Activated CD8-positive, alpha-beta memory T cell treated with anti-CD3 and anti-CD28 coated beads, Interleukin-2, amount 50 U/mL, for 4 hours (primary cell): ENCODE measurements at places on chromosomes 4 and X.
A peak's percentile ranks its signal among the peaks of the same experiment; 100 is the strongest.

GRCh38 chr4:76549765-76550164, 114.7 kb downstream of the SHROOM3 start:
- no peak for DNase-seq

- no peak for DNase-seq
These were observed 98.9 kb downstream of the MFAP3L start for GRCh38 chr4:169927280-169927679.

- DNase-seq: no peak
These were observed 94.4 kb downstream of the NPNT start for GRCh38 chr4:105989485-105990242.

DNA sequence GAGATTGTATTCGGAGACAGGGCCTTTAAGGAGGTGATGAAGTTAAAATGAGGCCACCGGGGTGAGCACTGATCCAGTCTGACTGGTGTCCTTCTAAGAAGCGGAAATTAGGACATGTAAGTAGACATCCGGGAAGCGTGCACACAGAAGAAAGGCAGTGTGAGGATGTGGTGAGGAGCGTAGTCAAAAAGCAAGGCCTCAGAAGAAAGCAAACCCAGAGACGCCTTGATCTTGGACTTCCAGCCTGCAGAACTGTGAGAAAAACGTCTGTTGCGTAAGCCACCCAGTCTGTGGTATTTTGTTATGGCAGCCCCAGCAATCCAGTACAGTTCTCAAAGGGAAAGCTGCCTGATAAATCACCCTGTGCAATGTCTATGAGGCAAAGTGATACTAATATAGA, 153.5 kb downstream of the KCNIP4 start:
- no peak for DNase-seq

GRCh38 chr4:25936696-25937095, 22.7 kb downstream of the SMIM20 start:
- DNase-seq: no peak

DNA sequence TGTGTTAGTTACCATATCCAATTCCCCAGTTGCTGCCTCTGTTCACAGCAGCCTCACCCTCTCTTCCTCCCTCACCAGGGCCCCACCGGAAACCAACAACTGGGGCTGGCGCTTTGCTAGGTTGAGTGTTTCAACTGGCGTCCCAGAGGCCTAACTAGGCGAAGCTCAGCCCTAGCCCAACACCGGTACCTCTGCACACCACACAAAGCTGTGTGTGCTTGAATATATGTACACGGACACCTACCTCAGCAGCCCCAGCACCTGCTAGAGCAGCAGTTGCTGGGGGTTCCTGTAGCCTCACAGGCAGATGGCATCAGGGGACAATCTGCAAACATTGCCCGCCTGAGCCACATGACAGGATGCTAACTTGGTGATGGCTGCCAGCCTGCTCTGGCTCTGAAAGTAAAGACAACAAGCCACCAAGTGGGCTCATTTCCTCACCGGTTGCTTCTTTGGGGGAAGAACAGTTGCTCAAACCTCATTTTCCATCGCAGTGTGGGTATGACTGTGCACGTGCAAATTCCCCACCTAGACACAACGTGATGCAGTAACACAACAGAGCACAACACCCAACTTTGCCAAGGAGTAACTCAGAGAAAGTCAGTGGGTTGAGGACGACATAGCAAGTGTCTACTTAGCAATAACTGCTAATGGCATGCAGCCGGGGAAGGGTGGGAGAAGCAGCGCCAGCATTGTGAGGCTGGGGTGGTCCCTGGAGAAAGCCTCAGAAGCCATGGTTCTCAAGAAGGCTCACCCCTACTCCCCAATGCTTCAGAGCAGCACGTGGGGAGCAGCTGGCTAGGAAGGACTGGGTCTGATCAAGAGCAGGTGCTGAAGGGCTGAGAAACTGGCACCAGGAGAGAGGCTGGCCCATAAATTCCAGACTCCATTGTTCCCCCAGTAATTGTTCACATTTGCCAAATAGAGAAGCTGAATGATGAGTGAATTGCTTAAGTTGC, 139.5 kb downstream of the SH3KBP1 start:
- peak; percentile 53 for DNase-seq

- DNase-seq: no peak
These were observed 29.4 kb downstream of the FAT4 start for GRCh38 chr4:125344198-125344597.

GRCh38 chr4:127632420-127633403, at the start of gene INTU:
TSS of gene INTU (plus strand) at chr4:127632957. CDS start at chr4:127633035, 78 bp downstream.
- DNase-seq: no peak
